ENCODE measurements at places on chromosomes 5 and 9.
A peak's percentile ranks its signal among the peaks of the same experiment; 100 is the strongest.

- no peak for DNase-seq
These were observed 120.3 kb downstream of the CDC42SE2 start for GRCh38 chr5:131384173-131384572.

DNA sequence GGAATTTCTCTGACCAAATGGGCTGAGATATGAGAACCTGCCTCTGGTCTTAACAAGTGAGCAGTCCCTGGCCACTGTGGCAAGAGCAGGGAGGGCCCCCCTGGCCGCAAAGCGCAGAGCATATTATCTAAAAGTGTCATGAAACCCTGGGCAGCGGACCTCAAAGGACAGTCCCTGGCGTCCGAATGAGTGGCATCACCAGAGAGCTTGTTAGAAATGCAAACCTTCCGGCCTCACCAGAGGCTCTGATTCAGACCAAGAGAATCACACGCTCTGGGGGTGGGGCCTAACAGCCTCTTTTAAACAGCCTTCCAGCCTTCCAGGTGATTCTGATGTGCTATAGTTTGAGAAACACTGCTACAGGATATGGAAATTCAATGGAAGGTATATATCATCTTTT, 10.9 kb downstream of the PTPN3 start:
- DNase-seq = no peak

DNA sequence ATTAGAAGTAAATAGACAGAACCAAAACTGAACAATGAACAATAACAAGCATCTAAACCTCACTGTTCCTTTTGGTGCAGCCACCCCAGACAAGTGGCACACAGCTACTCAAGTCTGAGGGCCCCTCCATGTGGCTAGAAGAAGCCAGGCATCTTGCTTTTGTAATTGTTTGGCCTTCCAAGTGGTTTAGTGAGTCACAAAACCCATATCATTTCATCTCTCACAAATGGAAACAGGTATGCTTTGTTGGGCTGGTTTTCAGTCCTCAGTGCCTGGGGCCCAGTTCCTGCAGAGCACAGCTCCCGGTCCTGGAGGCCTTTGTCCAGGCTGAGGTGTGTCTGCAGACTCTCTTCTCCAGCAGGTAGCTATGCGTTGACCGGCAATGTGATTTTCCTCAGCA, 16.7 kb downstream of the PRLR start:
- no peak for DNase-seq

GRCh38 chr5:133141746-133142145, 89.9 kb downstream of the HSPA4 start:
- DNase-seq = no peak

DNA sequence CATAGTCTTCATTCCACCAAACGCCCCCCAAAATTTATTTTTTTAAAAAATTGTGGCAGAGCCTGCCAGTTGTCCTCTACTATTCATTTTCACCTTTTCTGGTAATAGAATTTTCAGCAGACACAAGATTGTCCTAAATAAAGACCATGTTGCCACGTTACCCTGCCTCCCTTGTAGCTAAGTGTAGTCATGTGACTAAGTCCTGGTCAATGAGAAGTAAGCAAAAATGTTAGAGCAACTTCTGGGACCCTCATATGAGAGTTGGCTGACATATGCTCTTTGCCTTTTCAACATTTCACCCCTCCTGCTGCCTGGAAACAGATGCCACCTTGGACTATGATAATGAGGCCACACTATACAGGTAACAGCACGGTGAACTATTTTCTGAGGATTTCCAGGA, 203.1 kb downstream of the PIK3R1 start:
- no peak for DNase-seq

- DNase-seq = no peak
These were observed 314.7 kb downstream of the PRR16 start for GRCh38 chr5:120778491-120779484.

DNA sequence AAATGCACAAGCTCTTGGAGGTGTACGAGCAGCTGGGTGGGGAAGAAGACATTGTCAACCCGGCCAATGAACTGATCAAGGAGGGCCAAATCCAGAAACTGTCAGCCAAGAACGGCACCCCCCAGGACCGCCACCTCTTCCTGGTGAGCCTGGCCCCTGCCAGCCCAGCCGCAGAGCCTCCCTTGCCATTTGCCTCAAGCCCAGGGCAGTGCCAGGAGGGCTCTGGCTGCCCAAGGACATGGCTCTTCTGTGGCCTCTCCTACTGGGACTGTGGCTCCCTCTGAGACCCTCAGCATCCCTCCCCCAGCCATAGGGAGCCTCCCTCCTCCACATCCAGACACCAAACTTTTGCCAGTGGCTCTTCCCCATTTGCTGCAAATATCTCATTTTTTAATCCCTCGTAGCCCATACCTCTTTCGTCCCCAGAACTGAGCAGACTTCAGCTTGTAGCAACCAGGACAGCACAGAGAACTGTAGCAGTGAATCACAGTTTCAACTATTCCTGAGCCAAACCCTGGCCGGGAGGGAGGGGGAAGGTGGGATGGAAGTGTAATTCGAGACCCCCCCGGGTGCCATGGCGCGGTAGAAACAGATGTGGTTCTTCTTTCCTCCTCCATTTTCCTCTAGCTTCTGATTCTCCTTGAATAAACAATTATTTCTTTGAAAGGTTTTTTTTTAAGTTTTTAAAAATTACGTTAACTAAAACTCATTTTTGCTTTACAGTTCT, 44.5 kb upstream of the SUSD3 start:
- DNase-seq = no peak

- DNase-seq = no peak
These were observed 103.2 kb upstream of the VCAN start for GRCh38 chr5:83368319-83368718.

DNA sequence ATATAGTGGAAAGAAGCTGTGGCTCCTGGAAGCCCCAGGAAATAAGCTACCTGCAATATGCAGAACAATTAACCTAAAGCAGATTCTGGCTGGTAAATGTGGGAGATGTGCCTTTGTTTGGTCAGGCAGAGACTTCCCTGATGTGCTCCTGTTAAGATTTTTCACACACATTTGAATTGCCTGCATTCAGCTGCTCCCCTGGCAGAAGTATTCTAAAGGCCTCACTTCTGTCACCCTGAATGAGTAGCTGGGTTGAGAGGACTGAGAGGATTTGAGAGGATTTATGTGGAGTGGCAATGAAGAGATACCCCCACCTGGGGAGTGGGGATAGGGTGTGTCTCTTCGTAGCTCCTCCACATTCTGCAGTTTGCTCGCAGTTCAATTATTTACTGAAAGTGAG, 130.5 kb downstream of the ST8SIA4 start:
- DNase-seq = no peak

GRCh38 chr5:178899289-178899688, 3.6 kb downstream of the ZFP2 start:
- DNase-seq = no peak

- DNase-seq = no peak
These were observed at the start of gene CCL27 for GRCh38 chr9:34662526-34663302. CCL27 (minus strand) TSS chr9:34662657; CDS start chr9:34662633, 24 bp downstream.

DNA sequence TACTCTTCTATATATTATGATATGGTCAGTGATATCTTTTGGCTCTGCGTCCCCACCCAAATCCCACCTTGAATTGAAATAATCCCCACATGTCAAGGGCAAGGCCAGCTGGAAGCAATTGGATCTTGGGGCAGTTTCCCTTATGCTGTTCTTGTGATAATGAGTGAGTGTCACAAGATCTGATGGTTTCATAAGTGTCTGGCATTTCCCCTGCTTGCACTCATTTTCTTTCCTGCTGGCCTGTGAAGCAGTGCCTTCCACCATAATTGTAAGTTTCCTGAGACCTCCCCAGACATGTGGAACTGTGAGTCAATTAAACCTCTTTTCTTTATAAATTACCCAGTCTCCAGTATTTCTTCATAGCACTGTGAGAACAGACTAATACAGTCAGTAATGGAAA, 45.0 kb upstream of the TNC start:
- no peak for DNase-seq

GRCh38 chr9:131366761-131367401, 27.0 kb upstream of the PRRC2B start:
- no peak for DNase-seq

DNA sequence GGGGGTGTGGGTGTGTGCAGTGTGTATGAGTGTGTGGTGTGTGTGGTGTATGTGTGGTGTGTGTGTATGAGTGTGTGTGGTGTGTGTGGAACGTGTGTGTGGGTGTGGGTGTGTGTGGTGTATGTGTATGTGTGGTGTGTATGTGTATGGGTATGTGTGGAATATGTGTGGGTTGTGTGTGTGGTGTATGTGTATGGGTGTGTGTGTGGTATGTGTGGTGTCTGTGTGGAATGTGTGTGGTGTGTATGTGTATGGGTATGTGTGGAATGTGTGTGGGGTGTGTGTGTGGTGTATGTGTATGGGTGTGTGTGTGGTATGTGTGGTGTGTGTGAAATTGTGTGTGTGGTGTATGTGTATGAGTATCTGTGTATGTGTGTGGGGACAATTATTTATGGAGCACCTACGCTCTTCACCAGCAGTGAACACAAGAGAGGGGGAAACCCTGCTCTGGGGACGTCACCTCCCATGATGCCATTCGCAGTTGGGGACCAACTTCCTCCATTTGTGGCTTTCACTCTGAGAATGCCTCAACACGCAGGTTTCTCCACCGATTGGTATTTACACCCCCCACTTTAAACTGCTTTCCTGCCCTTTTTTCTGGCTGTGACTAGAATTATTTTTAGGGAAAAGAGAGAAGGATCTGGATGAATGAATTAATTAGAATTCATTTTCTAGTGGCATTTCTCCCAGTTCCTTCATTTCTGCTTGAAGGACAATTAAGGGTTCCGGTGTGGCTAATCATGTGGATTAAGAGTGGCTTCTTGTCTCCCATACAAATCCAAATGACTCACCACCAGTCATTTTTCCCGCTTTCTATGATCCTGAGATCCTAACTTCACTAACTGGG, 238.1 kb downstream of the ROR2 start:
- DNase-seq = peak; percentile 58

DNA sequence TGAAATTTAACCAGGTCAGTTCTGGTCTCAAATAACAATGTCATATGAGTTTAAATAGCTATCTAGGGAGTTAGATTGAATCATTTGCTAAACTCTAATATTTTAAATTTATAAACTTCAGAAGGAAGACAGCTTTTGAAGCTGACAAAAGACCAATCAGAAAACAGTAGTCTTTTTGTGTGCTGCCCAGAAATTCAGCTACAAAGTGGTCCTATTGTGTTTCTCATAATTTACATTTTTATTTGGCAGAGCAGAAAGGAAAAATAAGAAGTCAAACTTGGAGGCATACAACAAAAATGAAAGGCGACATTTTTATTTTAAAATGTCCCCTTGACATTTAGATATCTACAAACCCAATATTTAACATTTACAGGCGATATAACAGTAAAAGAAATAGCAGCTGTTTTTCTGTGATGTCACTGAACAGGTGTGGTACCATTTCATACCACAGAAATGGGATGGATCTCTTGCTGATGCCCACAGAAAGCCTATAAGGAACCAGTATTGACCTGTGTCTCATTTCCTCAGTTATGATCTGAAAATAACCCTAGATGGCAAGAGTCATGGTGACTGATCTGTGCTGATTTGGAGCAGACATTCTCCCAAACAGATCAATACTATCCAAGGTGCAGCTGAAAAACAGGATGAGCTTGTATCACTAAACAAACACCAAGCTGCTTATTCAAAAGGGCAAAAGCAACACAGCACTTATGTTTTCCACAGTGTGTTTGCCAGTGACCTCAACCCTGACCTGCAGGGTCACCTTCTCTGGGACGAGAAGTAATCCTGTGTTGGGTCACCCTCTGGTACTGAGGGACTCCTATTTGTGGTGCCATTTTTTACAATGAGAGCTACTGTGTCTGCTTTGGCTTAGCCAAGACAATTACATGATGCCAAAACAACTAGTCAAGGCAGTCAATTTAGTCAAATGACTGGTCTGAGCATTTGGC, 3.6 kb upstream of the FST start:
- no peak for DNase-seq

DNA sequence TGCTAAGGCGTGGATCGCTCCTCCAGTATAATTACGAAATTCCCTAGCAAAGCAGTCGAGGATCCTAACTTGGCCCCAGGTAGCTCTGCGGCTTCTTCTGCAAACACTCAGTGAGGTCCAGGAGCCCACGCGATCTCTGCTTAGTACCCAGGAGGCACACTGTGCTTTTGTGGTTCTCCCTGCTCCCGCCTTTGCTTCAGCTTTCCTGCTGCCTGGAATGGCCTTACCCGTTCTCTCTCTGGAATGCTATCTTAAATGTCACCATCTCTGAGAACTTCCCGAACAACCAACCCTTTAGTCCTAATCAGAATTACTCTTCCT, 639 bp downstream of the INVS start:
- DNase-seq = peak; percentile 5

GRCh38 chr5:54537725-54538124, 20.2 kb downstream of the SNX18 start:
- DNase-seq = no peak

GRCh38 chr5:74766418-74766848, 484 bp downstream of the GFM2 start:
- no peak for DNase-seq
